ENCODE measurements at places on chromosomes 5 and 9.

DNA sequence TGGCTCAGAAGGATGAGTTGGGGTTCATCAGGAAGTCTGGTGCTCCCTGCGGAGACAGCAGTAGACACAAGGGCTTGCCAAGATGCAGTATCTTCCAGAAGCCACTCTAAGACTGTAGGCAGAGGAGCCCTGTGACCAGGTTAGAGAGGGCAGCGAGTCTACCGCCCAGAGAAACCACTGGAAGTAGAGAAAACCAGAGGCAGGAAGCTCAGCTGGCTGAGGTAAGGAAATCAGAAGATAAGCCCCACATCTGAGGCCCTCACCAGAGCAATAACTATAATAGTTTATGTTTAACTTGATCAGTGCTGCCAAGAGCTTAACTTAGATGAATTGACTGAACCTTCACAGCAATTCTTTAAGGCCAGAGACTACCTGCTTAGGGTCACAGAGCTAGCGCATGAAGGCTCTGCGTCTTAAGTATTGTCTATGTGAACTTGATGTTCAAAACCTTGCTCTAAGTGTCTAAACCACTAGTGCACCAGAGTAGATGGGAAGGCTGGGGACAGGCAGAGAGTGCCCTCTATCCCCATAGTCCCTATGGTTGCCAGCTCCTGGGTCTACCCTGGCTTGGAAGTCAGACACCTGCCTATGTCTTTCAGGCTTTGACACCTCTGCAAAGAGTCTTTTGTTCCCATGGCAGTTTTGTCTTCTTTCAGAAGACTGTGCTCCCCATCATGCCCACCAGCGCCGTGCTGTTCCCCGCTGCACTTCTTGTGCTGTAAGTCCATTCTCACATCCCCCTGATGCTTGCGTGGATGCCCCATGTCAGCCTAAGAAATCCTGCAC is 228.2 kb upstream of the KLF4 start:
- no peak for DNase-seq

GRCh38 chr5:122316656-122317055 is 4.6 kb downstream of the SNCAIP start:
- DNase-seq: no peak

DNA sequence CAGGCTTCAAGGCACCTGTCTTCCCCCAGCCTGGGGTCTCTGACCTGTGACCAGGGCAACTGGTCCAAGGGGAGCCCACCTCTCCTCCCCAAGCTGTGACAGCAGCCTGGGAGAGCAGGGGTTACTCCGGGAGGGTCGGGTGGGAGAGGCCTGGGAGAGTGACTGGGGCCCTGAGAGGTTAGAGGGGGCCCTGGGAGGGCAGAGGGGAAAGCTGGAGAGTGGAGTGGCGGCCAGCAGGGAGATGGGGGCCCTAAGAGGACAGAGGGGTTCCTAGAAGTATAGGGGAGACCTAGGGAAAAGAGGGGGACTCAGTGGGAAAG is 302 bp downstream of the LCN9 start:
- no peak for DNase-seq

DNA sequence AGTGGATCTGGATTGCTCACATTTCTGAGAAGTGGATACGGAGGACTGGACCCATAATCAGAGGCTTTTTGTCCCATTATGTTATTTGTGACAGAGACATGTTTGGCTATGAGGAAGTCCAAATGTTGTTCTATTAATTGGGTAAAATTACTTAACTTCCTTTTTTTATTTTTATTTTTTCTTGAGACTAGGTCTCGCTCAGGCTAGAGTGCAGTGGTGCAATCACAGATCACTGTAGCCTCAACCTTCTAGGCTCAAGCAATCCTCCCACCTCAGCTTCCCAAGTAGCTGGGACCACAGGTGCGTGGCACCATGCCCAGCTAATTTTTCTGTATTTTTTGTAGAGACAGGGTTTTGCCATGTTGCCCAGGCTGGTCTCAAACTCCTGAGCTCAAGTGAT is 11.9 kb upstream of the PGGT1B start:
- DNase-seq: no peak

DNA sequence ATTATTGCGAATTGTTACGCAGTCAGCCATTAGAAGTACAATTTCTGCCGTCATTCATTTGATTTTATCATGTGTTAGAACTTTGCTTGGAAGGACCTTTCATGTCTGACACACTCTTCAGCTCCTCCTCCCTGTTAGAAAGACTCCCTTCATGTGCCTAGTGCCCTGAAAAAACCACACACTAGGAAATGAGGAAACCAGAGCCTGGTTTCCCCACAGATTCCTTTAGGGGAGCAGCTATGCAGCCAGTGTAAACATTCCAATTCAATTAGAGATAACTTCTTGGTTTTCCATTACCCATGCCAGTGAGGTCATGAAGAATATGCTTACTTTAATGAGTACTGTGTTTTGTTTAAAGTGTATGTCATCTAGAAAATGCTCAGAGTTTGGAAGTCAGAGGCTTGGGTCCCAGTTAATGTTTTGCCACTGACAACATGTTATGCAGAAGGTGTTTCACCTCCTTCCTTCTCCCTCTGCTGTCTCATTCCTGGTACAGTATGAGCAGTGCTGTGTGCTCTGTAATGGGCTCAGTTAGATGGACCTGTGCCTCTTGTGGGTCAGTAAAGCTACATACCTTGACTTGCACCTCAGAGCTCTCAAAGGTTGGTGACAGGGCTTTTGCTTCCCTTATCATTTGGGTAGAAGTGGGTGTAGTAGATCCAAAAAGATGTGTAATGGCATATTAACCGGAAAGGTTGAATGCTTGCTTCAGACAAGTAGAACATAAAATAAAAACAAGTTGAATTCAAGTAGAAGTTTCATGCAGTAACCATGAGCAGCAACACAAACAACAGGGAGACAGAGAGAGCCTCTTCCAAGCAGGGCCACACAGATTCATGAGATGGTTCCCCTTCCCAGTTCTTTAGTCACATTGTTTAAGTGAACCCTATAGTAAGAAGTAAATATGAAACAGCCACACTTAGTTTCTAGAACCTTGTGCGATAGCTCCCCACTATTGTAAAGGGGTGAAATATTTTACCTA is 52.6 kb upstream of the TNFAIP8 start:
- no peak for DNase-seq

DNA sequence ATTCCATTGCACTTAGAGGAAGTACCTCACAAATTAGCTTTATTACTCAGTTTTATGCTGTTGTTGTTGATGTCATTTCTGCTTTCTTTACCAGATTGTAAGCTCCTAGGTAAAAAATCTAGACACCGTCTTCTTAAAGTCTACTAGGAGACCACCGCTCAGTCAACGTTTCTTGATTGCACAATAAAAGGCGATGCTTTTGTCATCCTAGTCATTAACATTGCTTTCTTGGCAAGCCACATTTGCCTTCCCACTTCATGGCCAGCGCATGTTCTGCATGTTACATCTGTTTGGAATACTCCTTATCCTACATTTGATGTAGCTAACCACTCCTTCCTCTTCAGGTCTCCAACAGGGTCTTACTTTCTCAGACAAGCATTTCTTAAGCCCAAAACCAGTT is 464.0 kb upstream of the TUSC1 start:
- DNase-seq: no peak

- no peak for DNase-seq
Observed at GRCh38 chr9:6441269-6441668, 28.3 kb downstream of the UHRF2 start.

DNA sequence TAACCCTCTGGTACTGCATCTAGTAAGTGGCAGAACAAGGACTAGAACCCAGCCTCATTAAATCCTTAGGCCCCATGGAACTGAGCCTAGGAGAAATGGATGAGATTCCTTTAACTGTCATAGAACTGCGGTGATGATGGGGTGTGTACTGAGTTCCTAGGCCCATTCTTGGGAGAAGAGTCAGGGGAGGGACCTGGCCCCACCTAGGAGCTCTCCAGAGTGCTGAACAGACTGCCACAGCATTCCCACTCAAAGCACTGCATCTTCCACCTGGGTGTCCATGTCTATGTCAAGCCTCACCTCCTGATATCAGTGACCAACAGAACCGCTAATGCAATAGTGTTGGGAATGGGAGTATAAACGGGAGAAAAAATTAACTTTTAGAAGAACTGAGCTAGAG is 36.6 kb downstream of the TTLL11 start:
- no peak for DNase-seq

GRCh38 chr5:176884571-176884890 is 14.6 kb downstream of the HK3 start:
- no peak for DNase-seq

GRCh38 chr9:126485662-126486061 is 128.1 kb upstream of the LMX1B start:
- no peak for DNase-seq

DNA sequence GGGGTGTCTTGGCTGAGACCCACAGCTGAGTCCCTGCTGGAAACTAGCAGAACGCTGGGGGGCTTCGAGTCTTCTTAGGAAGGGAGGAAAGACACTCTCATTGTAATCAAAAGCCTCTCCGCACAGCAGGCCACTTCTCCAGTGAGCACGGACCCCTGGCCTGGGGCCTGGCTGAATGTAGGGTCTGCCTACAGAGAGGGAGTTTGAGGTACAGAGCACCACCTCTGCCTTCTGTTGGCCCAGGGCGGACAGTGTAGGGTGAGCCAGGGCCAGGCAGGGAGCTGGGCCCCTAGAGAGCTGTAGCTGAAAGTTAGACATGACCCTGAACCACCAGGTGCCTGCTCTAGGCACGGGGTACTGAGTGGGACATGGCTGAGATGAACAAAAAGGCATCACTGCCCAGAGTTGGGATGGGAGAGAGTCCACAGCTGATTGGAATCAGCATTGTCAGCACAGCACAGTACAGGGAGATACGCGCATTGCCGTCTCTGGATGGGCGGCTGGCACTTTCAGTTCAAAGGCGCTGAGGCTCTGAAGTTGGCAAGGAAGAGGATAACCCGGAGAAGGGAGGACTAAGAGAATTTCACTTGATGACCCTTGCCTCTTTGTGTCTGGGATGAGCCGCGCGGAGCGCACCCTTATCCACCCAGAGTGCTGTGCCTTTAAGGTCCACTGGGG is 363 bp upstream of the SLC25A48 start:
- DNase-seq: no peak

DNA sequence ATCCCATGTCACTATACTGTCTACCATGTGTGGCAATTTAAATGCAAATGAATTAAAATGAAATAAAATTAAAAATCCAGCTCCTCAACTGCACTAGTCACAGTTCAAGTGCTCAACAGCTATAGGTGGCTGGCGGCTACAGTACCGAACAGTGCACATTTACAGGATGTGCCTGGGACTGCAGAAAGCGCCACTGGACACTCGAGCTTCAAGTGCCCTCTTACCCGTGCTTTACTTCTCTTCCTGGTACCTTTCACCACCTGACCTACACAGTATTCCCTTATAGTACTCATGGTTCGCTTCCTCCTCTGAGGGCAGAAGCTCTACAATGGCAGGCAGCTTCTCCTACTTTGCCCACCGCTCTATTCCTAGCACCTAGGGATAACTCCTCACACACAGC is 166.6 kb downstream of the FANCC start:
- no peak for DNase-seq

DNA sequence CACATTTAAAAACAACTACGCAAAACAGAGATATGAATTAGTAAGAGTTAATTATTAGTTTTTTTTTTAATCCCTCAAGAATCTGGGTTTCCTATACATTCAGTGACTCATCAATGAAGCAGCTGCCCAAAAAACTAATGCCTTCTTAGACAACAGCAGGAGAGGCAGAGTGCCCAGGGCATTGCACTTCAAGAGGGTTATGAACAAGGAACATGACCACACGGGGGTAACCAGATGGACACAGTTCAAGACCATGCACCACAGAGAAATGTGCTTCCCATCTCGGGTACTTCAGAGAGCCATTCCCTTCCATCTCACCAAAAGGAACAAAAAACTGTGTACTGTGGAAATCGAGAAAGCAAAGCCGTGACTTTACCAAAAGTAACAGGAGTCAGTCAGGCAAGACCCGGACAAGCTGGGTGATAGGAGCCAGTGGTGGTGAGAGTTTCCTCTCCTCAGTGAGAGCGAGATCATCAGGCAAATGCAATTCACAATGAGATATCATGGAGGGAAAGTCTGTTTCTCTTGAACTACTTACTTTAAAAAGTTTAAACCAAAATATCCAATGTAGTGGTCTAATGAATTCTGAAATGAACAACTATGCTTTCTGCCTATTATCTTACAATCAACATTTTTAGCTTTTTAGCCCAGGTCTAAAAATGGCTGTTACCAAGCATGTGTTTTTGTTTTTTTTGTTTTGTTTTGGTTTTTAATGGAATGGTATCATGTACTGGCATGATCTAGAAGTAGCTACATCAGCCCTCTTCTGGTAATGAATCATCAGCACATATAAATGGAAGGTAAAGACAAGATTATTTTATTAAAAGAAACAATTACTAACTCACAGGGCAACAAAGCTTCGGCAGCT is 192.1 kb downstream of the TSSK1B start:
- DNase-seq: no peak

- DNase-seq: no peak
Observed at GRCh38 chr5:13480834-13481233, 463.7 kb downstream of the DNAH5 start.

Measured in stimulated activated CD8-positive, alpha-beta memory T cell treated with anti-CD3 and anti-CD28 coated beads, Interleukin-7, amount 100 ng/mL, for 1 hour (primary cell).